ENCODE measurements at places on chromosomes 7 and 10.
A peak's percentile ranks its signal among the peaks of the same experiment; 100 is the strongest.

DNA sequence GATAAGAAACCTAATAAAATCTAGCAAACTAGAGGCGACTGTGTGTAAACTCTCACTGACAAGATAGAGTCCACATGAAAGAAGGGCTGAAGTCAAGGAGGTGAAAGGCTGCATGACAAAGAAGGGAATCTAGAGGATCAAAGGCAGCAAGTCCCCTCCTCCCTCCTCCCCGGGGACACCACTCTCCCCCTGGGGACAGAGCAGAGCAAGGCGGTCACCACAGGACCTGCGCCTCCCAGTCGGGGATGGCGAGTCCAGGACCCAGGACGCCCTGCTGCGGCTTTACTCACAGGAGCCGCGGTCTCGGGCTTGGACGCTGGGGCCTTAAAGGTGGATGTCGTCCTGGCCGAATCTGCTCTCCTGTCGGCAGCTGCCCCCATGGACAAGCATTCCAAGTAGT, 22.4 kb downstream of the BRI3 start:
- no peak for DNase-seq

- DNase-seq = no peak
Measured at GRCh38 chr7:28766359-28766758, 191.8 kb downstream of the TRIL start.

- no peak for DNase-seq
Measured at GRCh38 chr10:34237898-34238455, 577.1 kb downstream of the PARD3 start.

DNA sequence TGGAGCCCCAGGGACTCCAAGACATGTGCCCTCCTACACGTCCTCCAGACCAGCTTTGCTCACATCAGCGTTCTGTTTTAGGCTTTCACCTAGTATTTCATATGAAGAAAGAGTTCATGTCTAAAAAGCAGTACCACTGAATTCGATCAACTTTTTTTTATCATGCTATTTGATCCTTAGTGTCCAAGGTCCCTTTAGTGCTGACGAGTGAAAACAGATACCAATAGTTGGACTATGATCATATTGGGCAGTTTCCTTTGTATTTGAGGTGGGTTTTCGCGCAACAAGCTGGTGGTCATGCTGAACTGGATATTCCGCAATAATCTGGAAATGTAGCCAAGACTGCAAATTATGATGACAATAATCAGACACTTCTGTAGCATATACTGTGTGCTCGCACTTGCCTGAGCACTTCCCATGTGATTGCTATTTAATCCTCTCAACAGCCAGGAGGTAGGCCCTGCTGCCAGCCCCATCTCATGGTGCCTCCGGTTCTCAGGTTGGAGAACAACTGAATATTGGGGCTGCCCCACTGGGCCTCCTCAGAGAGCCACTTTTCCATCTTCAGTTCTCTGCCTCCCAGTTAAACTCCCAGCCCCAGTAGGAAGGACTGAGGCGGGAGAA, 65.9 kb downstream of the RBM20 start:
- no peak for DNase-seq

- no peak for DNase-seq
Measured at GRCh38 chr7:39248041-39248691, 270.5 kb downstream of the POU6F2 start.

DNA sequence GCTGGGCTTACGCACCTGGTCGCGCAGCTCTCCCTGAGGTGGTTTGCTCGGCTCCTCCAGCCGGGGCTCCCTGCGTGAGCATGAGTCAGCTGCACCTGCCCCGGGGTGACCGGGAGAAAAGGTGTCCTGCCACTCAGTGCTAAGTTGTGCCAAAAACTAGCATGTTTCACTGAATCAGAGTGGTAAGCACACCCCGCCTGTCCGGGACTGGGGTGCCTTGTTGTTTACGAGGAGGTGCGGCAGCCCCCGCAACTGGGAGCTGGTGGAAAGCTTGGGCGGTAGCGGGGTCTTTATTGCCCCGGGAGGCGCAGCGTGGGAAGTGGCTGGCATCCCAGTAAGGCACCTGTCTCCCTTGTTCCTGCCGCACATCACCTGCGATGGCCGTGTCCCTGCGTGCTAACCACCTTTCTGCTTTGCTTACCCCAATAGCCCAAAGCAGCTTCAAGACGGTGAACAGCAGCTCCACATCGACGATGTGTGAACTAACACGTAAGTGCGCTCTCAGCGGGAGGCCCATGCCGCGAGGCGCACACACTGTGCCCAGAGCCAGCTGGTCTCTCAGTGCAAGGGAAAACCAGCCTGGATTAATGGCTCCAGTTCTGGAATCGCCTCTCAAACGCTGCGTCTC, 506.6 kb upstream of the FOXK1 start:
- no peak for DNase-seq

GRCh38 chr7:88092676-88092999, 127.2 kb downstream of the SRI start:
- DNase-seq = no peak

DNA sequence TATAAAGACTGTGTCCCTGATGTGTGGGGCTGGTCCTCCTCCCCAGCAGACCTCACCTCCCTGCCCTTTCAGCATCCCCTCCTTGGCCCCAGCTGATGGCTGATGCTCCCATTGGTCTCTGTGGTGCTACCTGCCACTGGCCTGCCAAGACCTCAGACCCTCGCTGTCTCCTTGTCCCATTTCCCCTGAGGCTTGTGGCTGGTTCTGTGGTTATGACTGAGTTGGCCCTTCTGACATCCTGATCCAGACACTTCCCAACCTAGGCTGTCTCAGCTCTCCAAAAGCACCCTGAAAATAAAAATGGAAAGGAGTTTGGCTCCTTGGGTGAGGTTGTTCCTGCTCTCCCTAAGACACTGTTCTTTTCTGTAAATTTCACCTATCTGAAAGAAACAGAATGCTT, 214.2 kb downstream of the RPS24 start:
- DNase-seq = no peak

DNA sequence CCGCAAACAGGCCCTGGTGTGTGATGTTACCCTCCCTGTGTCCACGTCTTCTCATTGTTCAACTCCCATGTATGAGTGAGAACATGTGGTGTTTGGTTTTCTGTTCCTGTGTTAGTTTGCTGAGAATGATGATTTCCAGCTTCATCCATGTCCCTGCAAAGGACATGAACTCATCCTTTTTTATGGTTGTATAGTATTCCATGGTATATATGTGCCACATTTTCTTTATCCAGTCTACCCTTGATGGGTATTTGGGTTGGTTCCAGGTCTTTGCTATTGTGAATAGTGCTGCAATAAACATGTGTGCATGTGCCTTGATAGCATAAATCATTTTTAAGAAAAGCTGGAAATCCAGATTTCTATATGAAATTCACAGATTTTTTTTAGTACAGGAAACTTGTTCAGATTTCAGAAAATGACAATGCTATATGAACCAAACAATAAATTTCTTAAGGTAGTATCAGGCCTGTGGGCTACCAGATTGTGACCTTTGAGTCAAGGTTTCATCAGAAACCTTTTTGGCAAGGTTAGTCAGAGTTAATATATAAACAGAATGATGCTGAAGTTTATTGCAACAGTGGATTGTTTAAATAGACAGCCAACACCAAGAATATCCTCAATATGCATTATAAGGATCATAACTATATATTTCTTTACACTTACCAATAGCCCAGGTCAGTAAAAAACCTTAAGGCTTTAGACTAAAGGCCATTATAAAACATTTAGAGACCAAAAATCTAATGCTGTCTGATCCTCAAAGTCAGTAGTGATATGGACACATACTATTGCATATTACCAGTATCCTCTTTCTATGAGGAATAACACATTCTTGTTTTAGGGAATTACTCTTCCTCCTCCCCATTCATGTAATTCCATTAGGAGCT, 68.7 kb upstream of the PAPSS2 start:
- DNase-seq = no peak

GRCh38 chr10:88388324-88388723, 194.8 kb downstream of the RNLS start:
- no peak for DNase-seq

GRCh38 chr10:93062514-93063143, 2.0 kb downstream of the CYP26C1 start:
- peak; percentile 45 for DNase-seq

GRCh38 chr7:7920481-7920880, 48.1 kb upstream of the GLCCI1 start:
- no peak for DNase-seq

- no peak for DNase-seq
Measured at GRCh38 chr10:100645613-100646392, 99.6 kb upstream of the PAX2 start.

DNA sequence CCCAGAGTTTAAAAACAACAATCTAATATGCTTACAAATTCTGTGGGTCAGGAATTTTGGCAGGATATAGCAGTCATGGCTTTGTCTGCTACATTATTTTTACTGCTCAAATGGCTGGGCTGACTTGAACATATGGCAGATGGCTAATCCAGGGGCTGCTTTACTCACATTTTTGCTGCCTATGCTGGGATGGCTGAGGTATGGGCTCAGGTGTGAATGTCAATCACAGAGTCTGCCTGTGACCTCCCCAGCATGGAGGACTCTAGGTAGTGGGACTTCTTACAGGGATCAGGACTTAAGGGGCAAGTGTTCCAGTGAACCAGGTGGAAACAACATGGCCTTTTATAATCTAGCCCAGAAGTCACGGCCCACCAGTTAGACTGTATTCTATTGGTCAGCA, 4.4 kb upstream of the FKBP9 start:
- no peak for DNase-seq

- DNase-seq = no peak
Measured at GRCh38 chr10:111986079-111986478, 197.5 kb downstream of the GPAM start.

- DNase-seq = no peak
Measured at GRCh38 chr10:122391875-122392274, 17.4 kb downstream of the PLEKHA1 start.

GRCh38 chr7:22890773-22891172, 68.1 kb upstream of the TOMM7 start:
- no peak for DNase-seq

GRCh38 chr7:335358-336148, 45.6 kb downstream of the FOXL3 start:
- no peak for DNase-seq

DNA sequence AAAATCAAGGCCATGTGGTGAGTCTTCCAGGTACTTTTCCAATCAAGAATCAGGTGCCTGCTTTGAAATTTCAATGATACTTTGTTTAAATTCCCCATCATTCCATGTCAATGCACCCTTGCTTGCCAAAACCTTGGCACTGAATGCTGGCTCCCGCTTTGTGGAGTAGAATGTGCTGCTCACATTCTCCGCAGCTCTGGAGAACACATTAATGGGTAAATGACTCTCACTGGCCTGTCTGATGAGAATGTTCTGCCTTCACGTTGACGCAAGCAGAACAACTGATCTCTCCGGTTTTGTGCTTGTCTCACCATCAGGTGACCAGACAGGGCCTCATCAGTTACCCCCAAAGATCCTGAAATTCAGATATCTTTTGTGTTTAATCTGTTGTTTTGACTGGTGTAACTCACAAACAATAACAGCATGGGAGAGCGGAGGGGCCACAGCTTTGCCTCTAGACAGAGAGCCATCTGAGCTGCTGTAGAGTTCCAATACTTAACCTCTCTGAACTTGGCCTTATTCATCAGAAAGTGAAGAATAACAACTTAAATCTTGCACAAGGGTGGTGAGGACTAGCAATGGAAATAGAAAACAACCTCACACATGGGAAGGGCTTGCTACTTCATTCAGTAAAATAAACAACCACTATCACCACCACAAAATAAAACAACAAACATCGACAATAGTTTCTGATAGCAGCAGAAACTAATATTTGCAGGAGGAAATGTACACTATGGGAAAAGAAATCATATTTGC, 276.9 kb upstream of the IGFBP3 start:
- no peak for DNase-seq

- peak; percentile 71 for DNase-seq
Measured at GRCh38 chr10:16891375-16892313, 74.4 kb upstream of the RSU1 start.
